Lower lobe of right lung (tissue), 2 donors: ENCODE measurements at places on chromosomes 6 and 20. TPM values are rescaled to one million over a fixed set of nuclear protein-coding genes. Genes with fewer than 3 reads are reported as not detected.

DNA sequence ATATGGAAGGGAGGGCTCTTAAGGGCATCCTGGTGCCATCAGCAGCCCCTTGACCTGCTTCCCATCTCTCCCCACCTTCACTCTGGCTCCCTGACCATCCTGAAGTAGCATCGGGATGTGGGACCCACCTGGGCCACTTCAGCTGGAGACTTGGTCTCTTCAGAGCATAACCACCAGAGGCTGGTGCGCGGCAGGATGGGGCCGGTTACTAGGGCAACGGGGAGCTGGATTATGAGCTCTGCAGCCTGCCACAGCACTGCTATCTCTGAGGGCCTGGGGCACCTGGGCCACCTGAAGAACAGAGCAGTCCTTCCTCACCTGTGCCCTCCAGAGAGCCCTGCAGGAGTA, 79.7 kb downstream of the SYNJ2 start:
- DNase-seq: no peak
- peaks cover 4% of the 10 kb centered on the region for H3K36me3 ChIP-seq
- H3K4me3 ChIP-seq: no peak overlapping the region
- no peak overlapping the region for H3K27ac ChIP-seq
- no peaks in the 10 kb centered on the region for H3K27me3 ChIP-seq
- peaks cover 17% of the 10 kb centered on the region for H3K4me1 ChIP-seq

- H3K27me3 ChIP-seq: no peaks in the 10 kb centered on the region
- H3K4me3 ChIP-seq: no peak overlapping the region
- no peak overlapping the region for H3K27ac ChIP-seq
- H3K36me3 ChIP-seq: no peaks in the 10 kb centered on the region
- no peaks in the 10 kb centered on the region for H3K4me1 ChIP-seq
- no peak for DNase-seq
These were observed 90.6 kb upstream of the CD83 start for GRCh38 chr6:14026831-14027539.

GRCh38 chr6:32953775-32954174, 878 bp upstream of the HLA-DMA start:
- H3K4me3 ChIP-seq: no peak overlapping the region
- peaks cover 43% of the 10 kb centered on the region for H3K4me1 ChIP-seq
- peaks cover 12% of the 10 kb centered on the region for H3K36me3 ChIP-seq
- H3K27ac ChIP-seq: peak overlapping the region; percentile 91

- no peak overlapping the region for H3K27ac ChIP-seq
- H3K27me3 ChIP-seq: no peaks in the 10 kb centered on the region
- no peak for DNase-seq
- H3K36me3 ChIP-seq: no peaks in the 10 kb centered on the region
These were observed 10.0 kb downstream of the MBOAT1 start for GRCh38 chr6:20202324-20202658.

GRCh38 chr6:168540713-168541291, 99.8 kb downstream of the SMOC2 start:
- H3K4me3 ChIP-seq: no peak overlapping the region
- no peaks in the 10 kb centered on the region for H3K36me3 ChIP-seq
- no peak for DNase-seq

The FRMD1 gene
- total RNA-seq: not detected

The TAPBP gene
- 206 TPM for total RNA-seq

The BCAS1 gene
- 2.8 TPM for total RNA-seq

The KCNQ2 gene
- total RNA-seq: not detected

DNA sequence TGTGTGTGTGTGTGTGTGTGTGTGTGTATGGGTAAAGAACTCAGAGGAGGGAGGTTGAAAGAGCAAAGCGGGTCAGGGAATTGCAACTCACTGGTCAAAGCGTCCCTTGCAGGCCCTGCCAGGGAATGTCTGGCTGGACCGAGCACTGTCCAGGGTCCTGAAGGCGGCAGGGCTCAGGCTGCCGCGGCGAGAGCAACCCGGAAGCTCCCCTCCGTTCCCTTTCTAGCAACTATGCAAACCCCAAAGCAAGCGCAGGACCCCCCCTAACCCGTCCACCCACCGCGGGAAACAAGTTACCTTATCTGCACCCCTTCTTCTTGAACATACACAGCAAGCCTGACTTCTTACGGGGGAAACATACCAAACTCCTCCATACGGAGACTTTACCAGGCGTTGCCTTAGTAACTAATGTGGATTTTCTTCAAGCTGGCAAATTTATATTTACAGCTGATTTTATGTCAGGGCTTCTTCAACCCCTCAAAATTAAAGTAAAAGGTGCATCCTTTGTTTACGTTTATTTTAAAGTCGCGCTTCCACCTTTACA, 538 bp upstream of the GRM1 start:
- no peak overlapping the region for H3K27ac ChIP-seq
- H3K36me3 ChIP-seq: no peaks in the 10 kb centered on the region
- peak; percentile 63 for DNase-seq
- peaks cover 46% of the 10 kb centered on the region for H3K27me3 ChIP-seq
- H3K4me3 ChIP-seq: no peak overlapping the region

The TGM2 gene
- total RNA-seq: 362 TPM

- H3K4me3 ChIP-seq: no peak overlapping the region
- H3K36me3 ChIP-seq: no peaks in the 10 kb centered on the region
- peaks cover 65% of the 10 kb centered on the region for H3K4me1 ChIP-seq
- no peak for DNase-seq
- no peak overlapping the region for H3K27ac ChIP-seq
These were observed 112.8 kb downstream of the QKI start for GRCh38 chr6:163527291-163527690.

GRCh38 chr6:47405273-47405672, 72.3 kb upstream of the CD2AP start:
- DNase-seq: no peak
- no peak overlapping the region for H3K4me3 ChIP-seq
- H3K27me3 ChIP-seq: no peaks in the 10 kb centered on the region
- H3K4me1 ChIP-seq: peaks cover 10% of the 10 kb centered on the region
- H3K36me3 ChIP-seq: no peaks in the 10 kb centered on the region

The GRM4 gene
- not detected for total RNA-seq
